Tibial nerve (tissue), 4 donors: ENCODE measurements at places on chromosomes 13 and 19. TPM values are rescaled to one million over a fixed set of nuclear protein-coding genes. Genes with fewer than 3 reads are reported as not detected.

Gene ZNF610
- 7.2 TPM for total RNA-seq

Gene CLEC17A
- total RNA-seq = not detected

Gene FAM83E
- total RNA-seq = not detected

Gene LILRB2
- total RNA-seq = 1.6 TPM

Gene B3GNT3
- 0.44 TPM for total RNA-seq

Gene KLK12
- not detected for total RNA-seq

Gene CCDC70
- not detected for total RNA-seq

Gene IGFL2
- not detected for total RNA-seq

Gene PCDH9
- 16.7 TPM for total RNA-seq

Gene UBE2L5
- total RNA-seq = not detected
